GM06990 (cell line): ENCODE measurements at places on chromosomes 4 and X.

GRCh38 chr4:188701952-188702351 lies 562.7 kb downstream of the TRIML1 start:
- no peak for DNase-seq

- no peak for DNase-seq
Measured at GRCh38 chr4:95560774-95561173, 12.0 kb upstream of the UNC5C start.

GRCh38 chrX:66756717-66757116 lies 117.8 kb upstream of the EDA2R start:
- DNase-seq = no peak

DNA sequence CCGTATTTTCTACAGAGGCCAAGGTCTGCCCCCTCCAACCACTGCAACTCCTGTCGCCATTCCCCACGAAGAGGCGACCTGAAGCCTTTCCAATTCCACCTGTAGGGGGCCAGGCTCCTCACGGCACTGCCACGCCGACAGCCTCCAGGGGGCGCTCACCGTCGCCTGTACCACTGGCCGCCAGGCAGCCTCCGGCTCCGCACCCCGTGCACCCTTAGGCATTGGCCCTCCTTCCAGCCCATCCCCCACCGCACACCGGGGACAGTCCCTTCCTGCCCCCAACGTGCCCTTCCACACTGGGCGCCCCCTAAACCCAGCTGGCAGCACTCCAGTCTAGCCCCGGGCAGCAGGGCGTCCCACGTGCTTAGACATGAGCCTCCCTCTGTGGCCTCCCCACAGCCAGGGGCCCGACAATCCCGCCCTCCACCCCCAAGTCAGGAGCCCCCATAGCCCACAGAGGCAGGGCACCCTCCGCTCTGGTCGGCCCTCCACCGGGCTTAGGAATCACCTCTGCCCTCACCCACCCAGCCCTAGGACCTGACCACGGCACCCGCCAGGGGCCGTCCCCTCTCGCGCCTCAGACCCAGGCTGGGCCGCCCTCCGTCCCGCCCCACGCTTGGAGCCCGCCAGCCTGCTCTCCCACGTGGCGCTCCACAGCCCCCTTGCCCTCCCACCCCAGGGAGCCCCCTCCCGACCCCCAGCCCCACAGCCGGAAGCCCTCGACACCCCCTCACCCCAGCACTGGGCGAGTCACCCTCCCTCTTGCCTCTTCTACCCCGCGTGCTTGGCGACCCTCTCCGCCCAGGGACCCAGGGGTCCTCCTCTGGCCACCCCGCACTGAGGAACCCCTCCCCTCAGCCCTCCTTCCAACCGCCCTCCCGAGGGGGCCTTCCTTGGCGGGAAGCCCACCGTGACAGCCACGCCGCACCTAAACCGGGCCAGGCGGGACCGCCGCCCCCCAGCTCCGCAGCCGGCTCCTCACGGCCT lies 711 bp downstream of the PNMA6E start:
- peak; percentile 66 for DNase-seq

GRCh38 chr4:139910106-139910505 lies 243.9 kb downstream of the MAML3 start:
- DNase-seq = no peak

GRCh38 chrX:122517786-122518185 lies 666.3 kb upstream of the GRIA3 start:
- DNase-seq = no peak

DNA sequence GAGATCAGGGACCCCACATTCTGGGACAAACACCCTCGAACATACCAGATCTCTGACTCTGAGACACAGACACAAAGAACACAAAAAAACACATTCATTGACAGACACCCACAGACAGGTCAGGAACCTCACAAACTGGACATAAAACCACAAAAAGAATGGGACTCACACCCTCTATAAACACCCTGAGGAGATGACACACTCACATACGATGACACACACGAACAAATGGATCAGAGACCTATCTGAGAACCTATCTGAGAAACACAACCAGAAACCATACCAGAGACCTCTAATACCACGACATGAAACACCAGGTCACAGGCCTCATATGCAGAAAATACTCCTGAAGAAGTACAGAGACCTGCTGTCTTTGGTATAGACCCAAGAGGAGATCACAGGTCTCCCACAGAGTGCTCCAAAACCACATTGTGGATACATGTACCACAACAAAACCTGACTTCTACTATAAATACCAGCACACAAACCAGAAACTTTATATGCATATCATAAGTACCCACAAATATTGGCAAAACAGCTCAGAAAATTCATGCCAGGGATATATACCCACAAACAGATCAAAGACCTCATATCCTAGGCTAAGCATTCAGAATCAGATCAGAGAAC lies 19.5 kb downstream of the SUV39H1 start:
- no peak for DNase-seq

- DNase-seq = no peak
Measured at GRCh38 chr4:152747444-152747843, 32.1 kb downstream of the TIGD4 start.

DNA sequence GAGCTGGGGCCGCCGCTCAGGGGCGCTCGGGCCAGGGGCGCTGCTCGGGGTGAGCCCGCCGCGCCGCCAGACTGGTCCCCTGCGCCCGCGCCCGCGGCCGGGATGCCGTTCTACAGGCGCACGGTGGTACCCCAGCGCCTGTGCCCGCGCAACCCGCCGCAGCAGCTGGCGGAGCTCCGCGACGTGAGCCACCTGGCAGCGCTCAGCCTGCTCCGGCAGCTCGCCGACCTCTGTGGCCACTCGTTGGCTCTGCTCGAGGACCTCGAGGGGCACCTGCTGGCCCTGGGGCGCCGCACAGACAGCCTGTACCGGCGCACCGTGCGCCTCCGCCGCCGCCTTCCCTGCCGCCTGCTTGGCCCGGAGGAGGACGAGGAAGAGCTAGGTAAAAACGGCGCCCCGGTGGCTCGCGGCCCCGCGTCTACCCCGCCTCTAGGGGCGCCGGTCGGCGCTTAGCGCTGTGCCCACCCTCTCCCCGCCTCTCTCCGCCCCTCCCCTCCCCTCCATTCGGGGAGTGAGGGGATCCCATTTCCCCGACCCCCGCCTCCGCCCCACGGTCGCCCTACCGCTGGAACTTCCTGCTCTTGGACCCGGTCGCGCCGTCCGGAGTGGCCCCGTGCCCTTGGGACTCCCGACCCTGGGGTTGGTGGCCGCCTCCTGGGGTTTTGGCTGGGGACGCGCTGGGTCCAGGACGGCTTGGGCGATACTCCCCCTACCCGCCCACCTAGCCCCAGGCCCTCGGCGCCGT lies 513 bp downstream of the NHSL2 start:
- DNase-seq = peak; percentile 17

DNA sequence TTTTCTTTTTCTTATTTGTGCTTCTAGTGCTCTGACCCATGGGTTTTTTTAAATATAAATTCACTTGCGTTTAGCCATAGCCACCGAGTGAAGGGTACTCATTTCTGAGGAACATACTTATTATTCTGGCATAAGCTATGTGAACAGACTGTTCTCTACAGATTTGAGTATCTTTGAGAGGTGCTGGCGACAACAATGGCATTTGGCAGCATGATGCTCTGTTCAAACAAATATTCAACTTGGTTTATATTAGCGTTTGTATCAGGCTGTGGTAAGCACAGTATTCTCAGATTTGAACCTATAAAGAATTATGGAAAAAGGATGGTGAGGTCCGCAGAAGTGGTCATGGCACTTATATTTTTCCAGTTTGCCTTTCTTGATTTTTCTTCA lies 108.7 kb upstream of the LIMCH1 start:
- DNase-seq = no peak

DNA sequence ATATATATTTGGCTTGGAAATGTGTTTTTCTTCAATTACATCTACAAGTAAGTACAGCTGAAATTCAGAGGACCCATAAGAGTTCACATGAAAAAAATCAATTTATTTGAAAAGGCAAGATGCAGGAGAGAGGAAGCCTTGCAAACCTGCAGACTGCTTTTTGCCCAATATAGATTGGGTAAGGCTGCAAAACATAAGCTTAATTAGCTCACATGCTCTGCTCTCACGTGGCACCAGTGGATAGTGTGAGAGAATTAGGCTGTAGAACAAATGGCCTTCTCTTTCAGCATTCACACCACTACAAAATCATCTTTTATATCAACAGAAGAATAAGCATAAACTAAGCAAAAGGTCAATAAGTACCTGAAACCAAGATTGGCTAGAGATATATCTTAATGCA lies 26.1 kb downstream of the NUDT6 start:
- no peak for DNase-seq

- no peak for DNase-seq
Measured at GRCh38 chrX:53001958-53002357, 43.6 kb upstream of the FAM156A start.

DNA sequence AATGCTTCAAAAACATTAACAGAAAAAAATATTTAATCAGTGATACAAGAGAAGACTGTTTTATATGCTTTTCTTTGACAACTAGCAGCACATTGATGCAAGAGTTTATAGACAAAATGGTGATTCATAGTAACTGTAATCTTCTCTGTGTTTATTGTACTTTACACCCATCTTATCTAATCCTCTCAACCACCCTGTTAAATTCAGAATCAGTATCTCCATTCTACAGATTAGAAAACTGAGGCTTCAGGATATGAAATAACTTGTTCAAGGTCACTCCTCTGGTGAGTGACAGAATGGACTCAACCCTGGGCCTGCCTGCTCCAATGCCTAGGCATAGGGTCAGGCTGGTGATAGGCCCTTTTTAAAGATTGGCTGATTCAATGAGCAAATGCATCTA lies 26.1 kb upstream of the TMEM184C start:
- DNase-seq = no peak
